ENCODE measurements at places on chromosomes 2 and 18.
A peak's percentile ranks its signal among the peaks of the same experiment; 100 is the strongest.

- DNase-seq, result peak; percentile 64
These were observed 2.8 kb downstream of the ZFP36L2 start for GRCh38 chr2:43223521-43224001.

DNA sequence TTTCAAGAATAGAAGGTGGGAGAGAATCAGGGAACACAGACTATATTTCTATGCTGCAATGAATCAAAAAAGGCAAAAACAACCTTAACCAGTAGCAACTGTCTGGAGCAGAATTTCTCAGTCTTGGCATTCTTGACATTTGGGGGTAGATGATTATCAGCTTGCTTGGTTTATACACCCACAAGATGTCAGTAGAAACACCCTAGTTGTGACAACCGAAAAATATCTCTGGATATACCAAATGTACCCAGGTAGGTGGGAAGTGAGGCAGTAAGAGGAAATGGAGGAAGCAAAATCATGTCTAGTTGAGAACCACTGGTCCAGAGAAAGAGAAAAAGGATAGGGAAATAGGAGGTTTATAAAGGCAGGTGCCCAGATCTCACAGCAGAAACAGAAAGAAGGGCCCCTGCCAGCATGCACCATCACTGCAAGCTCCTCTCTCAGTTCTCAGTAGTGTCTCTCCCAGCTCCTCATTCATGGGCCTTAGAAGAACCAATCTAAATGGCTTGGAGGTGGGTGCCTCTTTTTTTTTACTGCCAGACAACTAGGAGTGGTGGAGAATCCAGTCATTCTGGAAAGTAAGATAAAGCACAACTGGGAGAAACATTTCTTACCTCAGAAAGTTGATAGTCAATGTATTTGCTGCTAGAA, 50.4 kb downstream of the MBD2 start:
- DNase-seq, result no peak

DNA sequence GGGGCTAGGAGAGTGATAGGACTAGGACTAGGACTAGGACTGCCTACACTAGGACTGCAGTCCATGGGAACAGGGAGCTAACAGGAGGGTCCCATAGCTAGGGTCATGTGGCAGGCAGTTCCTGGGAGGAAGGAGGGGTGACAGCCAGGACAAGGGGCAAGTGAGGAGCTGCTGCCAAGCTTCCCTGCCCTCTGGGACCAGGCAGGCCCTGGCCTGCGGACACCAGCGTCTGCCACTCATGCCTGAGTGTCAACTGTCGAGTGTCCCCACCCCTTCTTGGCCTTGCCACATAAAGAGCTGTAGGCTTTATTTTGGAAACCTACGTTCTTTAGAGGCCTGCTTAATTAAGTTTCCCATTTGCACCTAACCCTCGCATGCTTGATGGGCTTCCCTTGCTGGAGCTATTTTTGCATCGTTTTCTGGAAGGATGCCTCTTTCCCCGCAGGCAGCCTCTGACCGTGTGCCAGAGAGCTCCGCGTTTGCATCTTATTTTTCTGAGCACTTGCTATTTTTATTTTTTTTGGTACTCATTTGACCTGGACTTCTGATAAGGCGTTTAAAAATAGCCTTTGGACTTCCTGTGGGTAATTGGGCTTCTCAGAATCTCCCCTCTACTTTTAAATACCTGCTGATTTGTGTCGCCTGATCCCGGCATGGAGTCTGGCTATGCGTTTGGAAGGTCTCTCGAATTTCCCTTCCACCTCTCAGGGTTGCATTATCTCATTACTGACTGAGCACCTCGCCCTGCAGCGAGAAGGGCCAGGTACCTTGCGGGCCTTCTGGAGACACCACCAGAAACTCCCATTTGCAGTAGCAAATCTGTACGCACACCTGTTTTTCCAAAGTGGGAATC, 66.4 kb downstream of the SH3RF3 start:
- DNase-seq, result no peak

DNA sequence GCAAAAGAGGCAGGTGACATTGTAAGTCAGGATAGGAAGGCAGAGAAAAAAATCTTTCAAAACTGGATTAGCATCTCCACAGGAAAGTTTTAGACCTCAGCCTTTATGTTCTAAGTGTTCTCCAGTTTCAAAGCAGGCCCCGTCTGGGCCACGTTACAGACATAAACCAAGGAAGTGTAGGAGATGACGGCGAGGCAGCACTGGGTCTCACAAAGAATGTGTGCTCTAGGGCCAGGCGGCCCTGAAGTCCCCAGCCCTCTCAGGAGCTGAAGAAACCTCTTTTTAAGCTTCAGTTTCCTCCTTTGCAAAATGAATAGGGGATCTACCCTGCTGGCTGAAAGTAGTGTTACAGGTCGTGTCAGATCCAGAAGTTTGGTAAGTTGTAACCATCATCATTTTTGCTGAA, 81.7 kb downstream of the SPRED2 start:
- DNase-seq, result peak; percentile 43

- DNase-seq, result no peak
These were observed 35.0 kb downstream of the TMEFF2 start for GRCh38 chr2:192159736-192160135.

- DNase-seq, result peak; percentile 7
These were observed 2.2 kb upstream of the BCL2L11 start for GRCh38 chr2:111118481-111118980.

Measured in fibroblast of villous mesenchyme (primary cell).